ENCODE measurements at places on chromosomes 1 and 21.
A peak's percentile ranks its signal among the peaks of the same experiment; 100 is the strongest.

DNA sequence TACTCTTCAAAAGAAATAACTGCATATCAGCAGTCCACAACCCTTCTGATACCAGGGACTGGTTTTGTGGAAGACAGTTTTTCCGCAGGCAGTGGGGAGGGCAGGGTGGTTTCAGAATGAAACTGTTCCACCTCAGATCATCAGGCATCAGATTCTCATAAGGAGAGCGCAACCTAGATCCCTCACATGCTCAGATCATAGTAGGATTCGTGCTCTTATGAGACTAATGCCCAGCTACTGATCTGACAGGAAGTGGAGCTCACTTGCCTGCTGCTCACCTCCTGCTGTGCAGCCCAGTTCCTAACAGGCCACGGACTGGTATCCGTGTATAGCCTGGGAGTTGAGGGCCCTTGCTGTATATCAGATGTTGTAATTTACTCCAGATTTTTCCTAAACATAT, 11.5 kb downstream of the RO60 start:
- no peak for DNase-seq

DNA sequence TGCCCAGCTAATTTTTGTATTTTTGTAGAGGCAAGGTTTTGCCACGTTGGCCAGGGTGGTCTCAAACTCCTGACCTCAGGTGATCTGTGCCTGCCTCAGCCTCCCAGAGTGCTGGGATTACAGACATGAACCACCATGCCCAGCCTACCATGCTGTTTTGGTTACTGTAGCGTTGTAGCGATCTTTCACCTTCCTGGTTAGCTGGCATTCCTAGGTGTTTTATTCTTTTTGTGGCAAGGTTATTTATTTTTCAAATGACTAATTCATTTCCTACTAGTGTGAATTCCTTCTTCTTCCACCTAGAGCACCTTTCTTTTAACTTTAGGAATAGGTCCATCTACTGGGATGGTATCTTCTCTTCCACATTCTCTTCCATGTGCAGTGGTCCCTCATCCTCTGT, 29.3 kb downstream of the TMEM200B start:
- no peak for DNase-seq

DNA sequence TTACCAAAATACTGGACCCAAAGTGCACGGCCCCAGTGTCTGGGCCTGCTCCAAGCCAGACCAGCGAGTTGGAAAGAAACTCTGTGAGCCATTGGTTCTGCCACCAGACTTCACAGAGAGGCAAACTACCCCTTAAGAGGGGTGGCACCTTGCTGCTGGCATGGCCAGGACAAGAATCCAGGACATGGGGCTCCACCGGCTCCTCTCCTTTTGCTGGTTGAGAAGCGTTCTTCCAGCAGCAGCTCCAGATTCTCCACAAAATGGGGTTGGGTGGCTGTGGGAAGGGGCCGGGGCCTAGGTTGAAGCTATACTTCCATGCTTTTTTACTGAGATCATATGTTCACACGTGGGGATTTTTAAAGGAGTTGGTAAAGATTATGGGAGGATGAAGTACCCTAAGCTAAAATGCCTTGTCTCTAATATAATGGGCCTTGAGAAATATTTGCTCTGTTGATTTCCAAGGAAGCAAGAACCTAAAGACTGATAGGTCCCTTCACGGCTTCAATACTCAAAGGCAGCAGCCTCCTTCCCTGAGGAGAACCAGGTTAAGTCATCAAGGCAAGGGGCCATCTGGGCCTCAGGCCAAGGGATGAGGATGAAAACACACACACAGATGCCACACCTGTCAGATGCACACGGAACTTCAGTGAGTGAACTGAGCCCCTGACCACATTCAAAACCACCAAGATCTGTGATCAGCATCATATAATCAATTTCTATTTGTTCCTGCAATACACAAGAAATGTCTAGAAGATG, 3.1 kb downstream of the C1orf198 start:
- DNase-seq = no peak

DNA sequence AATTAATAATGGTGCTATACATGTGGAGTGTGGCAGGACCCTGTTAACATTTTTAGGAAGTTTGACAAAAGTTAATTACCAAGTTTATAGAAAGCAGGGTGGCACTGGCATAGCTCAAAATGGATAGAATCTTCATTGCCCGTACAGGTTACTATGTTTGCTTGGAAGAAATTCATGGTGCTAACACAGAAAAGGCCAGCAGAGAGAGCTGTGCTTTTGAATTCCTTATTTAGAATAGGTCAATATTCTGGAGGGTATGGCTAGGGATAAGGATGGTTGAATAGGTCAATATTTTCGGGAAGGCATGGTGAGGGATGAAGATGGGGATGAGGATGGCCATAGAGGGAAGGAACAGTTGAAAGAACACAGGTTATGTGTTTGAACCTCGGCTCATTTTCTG, 345.1 kb downstream of the LMO4 start:
- DNase-seq = no peak

GRCh38 chr1:176604461-176604860, 141.5 kb downstream of the PAPPA2 start:
- no peak for DNase-seq

- DNase-seq = no peak
These were observed 500.7 kb upstream of the NFIA start for GRCh38 chr1:60581455-60582220.

DNA sequence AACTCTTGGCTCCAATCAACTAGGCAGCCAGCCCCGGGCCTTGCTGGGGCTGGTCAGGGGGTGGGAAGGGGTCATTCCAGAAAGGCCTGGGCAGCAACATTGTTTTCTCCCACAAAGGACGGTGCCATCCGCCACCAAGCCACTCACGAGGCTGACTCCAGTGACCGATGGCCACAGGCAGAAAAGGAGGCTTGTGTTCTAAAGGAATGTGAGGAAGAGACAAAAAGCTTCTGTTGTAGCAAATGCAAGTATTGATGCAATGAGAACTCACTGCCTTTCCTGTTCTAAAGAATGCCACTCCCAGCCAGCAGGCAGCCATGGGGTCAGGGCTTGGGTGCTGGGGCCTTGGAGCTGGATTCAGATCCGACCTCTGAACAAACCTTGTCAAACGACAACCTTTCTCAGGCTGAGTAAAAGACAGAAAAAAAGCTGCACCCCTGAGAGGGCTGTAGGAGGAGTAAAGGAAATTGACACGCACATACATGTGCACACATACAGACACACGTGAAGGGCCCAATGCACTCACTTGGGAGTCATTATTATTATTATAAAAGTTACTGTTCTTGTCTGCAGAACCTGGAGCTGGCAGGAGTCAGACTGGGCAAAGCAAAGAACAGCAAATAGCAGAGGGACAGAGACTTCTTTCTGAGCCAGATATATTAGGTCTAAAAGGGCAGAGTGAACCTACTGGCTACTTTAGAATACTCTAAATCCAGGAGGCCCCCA, 13.9 kb upstream of the PRMT2 start:
- no peak for DNase-seq

GRCh38 chr1:9371391-9371935, 78.8 kb downstream of the SPSB1 start:
- DNase-seq = no peak

DNA sequence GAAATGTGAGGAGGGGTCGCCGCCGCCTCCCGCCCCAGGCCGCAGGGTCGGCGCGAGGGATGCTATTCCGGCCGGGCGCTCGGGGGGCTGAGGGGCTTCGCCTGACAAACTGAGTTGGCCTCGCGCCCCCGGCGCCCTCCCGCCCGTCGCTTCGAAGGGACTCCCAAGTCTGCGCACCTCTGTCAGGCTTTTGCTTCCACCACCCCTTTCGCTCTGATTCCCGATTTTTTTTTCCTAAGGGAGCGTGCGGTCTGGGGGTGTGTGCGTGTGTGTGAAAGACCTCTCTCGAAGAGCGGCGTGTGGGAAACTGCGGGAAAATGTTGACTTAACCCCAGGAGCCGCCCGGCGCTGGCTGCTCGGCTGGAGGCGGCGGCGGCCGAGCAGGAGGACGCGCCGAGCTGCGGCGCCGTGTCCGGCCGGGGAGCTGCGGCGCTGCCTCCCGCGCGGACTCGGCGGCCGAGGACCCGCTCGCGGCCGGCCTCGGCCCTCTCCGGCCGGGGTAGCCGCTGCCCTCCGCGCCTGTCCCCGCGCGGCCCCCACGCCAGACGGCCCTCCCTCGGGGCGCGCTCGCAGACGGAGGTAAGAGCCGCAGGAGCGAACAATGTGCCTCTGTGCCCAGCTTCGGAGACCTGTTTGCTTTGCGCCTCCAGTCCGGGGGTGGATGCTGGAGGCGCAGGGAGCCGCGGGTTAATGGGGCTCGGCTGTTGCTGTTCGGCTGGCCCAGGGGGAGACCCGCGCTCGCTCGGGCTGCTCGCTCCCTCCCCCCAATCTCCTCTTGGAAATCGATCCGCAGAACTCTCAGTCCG, 1.1 kb downstream of the ADGRL2 start:
- peak; percentile 35 for DNase-seq

DNA sequence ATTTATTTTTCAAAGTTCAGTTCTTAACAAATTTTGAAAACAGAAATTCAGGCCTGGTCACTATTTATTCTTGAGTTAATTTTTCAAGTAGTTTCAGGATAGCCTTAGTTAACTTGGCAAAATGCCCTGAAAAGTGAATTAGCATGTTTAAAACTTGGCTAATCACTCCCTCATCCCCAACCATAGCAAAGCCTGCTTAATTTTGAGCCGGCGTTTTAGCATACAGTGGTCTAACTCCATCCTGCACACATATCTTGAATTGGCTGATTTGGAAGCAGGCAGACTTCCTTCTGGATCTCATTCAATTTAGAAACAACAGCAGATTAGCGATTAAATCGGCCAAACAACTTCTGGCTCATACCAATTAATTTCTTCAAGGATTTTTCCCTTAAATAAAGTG, 439.2 kb downstream of the PTBP2 start:
- DNase-seq = no peak

DNA sequence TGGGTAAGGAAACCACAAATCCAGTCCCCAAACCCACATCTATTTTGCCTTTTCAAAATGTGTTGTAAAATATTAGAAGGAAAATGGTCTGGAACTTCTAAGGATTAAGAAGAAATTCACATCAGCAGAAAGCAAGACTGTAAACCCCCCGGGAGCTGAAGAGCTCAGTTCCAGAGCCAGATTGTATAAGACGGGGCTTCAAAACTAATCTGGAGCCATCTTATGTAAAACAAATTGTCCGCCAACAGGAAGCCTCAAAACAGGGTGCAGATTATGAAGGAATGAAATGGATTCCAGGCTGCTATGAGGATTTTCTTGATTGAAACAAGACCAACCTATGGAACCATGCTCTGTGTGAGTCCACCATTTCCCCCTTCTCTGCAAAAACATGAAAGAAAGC, 25.1 kb upstream of the HUNK start:
- DNase-seq = no peak

DNA sequence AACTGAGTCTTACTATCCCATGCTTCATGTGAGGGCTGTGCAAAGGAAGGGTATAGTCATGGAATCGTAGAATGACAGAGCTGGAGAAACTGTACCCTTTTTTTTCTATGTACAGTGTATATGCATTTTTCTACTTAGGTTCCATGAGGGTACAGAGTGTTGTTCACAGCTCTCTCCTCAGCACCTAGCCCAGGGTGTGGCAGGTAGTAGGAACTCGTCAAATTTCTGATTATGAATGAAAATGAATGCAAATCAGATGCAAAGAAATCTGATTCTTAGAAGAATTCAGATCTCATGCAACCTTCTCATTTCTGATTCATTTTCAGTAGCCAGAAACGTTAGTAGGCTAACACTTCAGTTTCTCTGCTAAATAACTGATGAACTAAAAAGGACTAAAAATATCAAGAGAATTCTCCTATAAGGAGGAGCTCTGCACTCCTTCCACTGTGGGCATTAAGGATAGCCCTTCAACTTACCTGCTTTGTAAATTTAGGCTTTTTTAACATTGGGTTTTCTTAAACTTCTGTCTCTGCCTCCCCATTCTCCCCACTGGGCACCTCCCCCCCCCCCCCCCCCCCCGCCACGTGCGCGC, 18.0 kb upstream of the HHAT start:
- DNase-seq = no peak

GRCh38 chr21:46191686-46192575, 7.7 kb upstream of the SPATC1L start:
- no peak for DNase-seq

GRCh38 chr21:45872471-45872870, 109.1 kb upstream of the COL6A1 start:
- no peak for DNase-seq

DNA sequence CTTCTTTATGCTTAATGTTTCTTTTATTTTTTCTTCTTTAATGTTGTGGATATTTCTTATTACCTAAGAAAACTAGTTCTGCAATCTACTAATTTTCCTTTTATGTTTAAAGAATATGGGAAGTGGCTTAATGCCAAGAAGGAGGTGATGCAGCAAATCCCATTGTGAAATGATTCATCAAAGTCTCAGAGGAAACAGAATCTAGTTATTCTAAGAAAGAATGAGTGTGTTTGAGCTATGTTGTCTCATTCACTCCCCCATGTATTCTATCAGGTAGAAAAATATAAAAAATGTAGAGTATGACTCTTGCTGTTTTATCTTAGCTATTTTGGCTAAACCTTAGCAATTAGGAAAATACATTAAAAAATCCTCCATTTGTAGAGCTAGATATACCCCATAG, 659.9 kb upstream of the RGS18 start:
- DNase-seq = no peak

GRCh38 chr1:111140680-111140967, 601 bp downstream of the CEPT1 start:
- no peak for DNase-seq

- DNase-seq = no peak
These were observed 10.1 kb upstream of the SERTAD4 start for GRCh38 chr1:210222340-210223006.

- DNase-seq = no peak
These were observed 130.1 kb downstream of the TLR5 start for GRCh38 chr1:223012938-223013337.

- no peak for DNase-seq
These were observed 21.6 kb downstream of the MAPKAPK2 start for GRCh38 chr1:206706298-206706791.

DNA sequence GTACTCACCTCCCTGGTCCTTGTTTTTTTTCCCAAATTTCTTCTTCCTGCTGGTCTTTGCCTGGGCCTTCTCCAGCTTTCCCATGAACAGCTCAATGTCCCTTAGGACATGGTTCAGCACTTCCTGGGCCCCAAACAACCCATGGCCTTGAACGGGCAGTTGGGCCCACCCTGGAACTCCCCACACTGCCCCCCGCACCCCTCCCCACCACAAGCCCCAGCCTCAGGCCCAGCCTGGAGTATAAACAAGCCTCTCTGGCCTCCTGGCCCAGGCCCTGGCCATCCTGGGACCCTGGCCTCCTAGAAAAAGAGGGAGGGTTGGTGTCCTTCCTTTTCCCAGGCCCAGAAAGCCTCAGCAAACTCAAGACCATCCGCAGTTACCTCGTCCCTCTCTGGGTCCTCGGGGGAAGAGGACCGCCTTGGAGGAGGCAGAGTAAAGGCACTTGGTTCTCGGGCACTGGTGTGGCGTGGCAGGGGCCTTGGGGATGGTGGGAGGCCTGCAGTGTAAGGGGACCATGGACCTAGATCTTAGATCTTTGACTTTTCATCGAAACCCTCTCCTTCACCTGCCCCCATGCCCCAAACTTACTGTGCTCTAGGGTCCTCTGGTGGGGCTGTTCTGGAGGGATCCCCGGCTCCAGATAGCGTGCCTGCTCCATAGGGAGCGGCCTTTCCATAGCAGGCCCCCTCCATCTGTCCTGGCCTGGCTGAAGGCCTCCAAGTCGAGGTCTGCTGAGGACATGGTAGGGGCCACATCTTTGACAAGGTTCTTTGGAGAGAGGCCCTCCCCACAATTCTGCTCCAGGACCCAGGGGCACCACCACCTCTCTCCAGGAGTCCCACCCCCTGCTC, 5.6 kb downstream of the EPS8L3 start:
- DNase-seq = no peak

Data from liver (tissue), 10 donors.